ENCODE measurements at places on chromosomes 13 and 19.

- no peak for DNase-seq
Observed at GRCh38 chr19:47229676-47230053, 1.3 kb downstream of the BBC3 start.

- no peak for DNase-seq
Observed at GRCh38 chr19:1863328-1863637, at the start of gene KLF16. Gene KLF16, minus strand, starts transcription at chr19:1863579. Its CDS starts 82 bp downstream, at chr19:1863497.

- DNase-seq, result no peak
Observed at GRCh38 chr13:109297628-109298027, 488.8 kb downstream of the IRS2 start.

- DNase-seq, result no peak
Observed at GRCh38 chr13:102913914-102914313, 68.1 kb downstream of the ERCC5 start.

- DNase-seq, result no peak
Observed at GRCh38 chr13:110538632-110539031, 22.9 kb downstream of the RAB20 start.

GRCh38 chr13:50518131-50518530, 325.4 kb downstream of the DLEU7 start:
- DNase-seq, result no peak

DNA sequence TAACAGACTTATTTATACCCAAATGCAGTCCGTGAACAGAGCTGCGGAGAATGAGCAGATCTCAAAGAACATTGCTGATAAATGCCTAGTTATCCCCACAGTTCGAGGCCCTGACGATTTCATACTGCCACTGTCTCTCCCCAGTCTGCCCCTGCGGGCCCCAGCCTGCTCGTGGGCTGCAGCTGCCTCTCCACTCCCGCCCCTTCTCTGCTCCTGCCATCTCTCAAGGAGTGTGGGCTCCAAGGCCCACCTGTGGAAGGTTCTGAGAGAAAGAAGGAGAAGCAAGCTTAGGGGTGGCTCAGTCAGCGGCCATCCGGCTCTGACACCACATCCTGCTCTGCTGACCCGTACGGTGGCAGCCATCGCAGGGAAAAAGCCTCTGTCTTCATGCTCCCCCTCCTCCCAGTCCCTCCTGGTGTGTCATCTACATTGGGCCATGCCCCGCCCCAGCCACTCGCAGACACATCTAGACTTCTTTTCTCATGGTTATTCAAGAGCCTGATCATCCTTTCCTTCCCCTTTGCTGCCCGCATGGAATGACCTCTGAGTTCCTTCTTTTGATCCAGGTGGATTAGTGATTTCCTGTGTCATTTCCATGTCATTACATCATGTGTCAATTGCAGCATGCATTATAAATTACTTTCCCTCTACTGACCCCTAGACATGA, 52.0 kb downstream of the EPS15L1 start:
- DNase-seq, result no peak

DNA sequence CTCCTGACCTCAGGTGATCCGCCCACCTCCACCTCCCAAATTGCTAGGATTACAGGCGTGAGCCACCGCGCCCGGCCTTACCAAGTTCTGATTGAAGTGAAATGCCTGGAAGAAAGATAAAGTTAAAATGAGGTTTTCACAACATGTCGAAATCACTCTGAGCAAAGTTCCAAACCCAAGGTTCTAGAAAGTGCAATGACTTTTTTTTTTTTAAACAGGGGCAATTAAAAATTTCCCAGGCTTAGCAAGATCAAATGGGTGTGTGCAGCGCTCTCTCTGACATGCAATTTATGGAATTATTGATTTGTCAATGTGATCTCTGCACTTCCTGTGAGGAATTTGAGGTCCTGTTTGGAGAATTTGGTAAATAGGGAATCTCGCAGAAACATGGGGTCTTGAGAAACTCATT, 12.8 kb upstream of the MAP2K2 start:
- DNase-seq, result no peak

DNA sequence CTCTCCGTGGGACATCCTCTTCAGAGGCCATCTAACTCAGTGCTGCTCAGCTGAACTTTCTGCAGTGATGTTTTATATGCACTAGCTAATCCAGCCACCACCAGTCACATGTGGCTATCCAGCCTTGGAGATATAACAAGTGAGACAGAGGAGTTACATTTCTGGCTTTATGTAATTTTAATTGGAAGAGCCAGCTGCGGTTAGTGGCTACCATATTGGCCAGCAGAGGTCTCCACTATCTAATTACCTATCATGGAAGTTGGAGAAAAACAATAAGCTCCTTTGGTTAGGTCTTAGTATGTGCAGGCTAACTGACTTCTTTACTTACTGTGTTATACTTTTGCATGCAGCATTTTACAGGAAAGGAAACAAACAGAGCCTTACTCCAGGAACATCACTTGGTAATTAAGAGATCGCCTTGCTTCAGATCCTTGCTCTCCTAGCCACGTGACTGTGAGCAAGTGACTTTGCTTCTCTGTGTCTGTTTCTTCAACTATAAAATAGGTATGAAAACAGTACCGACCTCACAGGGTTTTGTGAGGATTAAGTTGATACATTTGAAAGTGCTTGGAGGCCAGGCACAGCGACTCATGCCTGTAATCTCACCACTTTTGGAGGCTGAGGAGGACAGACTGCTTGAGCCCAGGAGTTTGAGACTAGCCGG, 1.6 kb upstream of the KLK10 start:
- DNase-seq, result no peak

DNA sequence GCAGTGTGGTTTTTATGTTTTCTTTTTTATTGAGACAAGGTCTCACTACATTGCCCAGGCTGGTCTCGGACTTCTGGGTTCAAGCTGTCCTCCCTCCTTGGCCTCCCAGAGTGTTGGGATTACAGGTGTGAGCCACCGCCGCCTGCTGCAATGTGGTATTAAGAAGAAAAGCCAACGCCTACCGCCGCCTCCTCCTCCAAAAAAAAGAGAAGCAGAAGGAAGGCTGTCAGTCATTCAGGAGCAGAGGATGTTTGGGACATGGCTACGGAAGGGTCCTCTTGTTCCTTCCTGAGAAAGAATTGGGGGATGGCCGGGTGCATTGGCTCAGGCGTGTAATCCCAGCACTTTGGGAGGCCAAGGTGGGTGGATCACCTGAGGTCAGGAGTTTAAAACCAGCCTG, 1.2 kb downstream of the PPP1R37 start:
- DNase-seq, result no peak

Data from left hindlimb (tissue), 1 donor.